ENCODE measurements at places on chromosomes 2 and 18.

DNA sequence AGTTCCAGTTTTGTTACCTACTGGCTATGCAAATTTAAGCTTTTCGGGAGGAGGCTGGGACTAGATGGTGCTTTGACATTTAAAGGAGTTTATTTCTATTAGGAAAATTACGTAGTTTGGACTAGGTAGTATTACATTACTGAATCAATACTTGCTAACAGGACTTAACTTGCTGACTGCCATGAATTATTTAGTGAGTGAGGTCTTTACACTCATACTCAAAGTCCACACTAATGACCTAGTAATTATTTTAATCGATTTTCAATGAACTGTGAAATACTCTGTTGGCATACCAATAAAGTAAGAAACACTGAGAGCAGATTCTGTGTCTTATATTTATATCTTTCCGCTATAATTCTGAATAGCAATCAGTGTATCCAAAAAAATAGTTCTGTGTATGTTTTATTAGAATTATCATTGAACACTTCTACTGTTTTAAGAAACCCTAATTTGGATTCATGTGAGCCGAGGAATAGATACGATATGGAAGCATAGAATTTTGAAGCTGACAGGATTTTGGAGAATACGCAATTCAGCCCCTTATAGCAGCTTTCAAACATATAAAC lies 55.0 kb downstream of the CHST9 start:
- DNase-seq = no peak

- no peak for DNase-seq
These were observed 7.4 kb downstream of the PPP4R3B start for GRCh38 chr2:55609938-55610578.

GRCh38 chr2:127046579-127046978 lies 60.4 kb downstream of the BIN1 start:
- no peak for DNase-seq

DNA sequence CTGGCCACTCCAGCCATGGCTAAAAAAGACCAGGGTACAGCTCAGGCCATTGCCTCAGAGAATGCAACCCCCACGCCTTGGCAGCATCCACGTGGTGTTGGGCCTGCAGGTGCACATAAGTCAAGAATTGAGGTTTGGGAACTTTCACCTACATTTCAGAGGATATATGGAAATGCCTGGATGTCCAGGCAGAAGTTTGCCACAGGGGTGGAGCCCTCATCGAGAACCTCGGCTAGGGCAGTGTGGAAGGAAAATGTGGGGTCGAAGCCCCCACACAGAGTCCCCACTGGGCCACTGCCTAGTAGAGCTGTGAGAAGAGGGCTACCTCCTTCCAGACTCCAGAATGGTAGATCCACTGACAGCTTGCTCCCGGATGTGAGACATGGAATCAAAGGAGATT lies 477.3 kb downstream of the LPIN1 start:
- no peak for DNase-seq

DNA sequence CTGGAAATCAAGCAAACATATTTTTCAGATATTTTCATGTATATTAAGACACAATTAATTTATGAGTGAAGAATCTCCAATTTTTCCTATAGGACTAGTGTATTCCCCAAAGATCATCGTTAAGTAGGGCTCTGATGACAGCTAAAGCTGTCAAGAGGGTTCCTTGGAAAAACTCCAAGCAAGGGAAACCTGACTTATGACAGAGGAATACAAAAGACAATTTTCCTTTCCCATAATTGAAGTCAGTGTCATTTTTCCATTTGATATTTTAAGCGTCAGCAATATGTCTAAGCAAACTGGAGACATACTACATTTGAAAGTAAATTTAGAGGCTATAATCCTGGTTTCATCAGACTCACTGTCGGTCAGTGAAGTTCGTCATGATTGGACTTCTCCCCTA lies 36.1 kb downstream of the RIT2 start:
- DNase-seq = no peak

DNA sequence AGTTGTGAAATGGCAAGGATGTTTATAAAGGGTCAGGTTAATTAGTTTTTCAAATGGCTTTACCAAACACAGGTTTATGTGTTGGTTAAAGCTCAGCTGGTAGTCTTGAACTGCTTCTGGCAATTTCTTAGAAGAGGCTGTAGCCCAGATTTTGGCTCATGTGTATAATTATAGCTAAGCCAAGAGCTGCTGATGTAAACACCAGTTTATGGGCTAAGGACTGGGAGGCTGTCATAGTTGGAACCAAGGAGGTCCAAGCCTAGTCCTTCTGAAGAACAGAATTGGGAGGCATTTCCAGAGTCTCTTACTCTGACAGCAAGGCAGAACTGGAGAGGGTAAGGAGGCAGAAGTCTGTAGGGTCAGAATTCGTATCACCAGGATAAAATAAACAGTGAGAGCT lies 25.4 kb downstream of the UBE2E3 start:
- peak; percentile 17 for DNase-seq

DNA sequence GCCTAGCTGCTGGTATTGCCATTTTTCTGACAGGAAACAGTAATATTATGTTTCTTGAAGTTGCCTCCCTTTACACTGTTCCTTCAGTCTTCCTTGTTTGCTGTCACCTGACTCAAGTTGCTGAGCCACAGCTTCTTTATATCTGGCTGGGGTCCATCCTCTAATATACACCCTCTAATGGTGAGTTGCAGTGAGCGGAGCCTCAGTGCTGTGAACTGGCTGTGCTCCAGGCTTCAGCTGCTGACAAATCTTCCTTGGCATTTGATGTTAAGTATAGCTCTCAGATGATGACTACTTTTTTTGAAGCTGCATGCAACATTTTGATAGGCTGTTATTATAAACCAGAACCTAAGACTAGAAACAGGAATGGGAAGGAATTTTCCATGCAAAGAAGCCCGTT lies 366.7 kb downstream of the NUP35 start:
- no peak for DNase-seq

DNA sequence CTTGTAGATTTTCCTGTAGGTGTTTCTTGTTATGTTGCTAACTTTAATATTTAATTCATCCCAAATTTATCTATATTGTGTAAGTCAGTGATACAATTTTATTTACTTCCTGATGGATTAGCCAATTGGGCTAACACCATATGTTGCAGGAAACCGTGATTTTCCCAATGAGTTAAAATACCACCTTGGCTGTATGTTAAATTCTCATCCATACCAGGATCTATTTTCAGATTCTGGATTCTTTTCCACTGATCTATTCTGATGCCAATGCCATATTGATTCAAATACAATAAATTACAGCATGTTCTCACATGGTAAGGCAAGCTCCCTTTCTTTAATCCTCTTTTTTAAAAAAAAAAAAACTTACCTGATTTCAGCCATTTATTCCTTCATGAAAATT lies 85.8 kb upstream of the DNAJC10 start:
- no peak for DNase-seq

DNA sequence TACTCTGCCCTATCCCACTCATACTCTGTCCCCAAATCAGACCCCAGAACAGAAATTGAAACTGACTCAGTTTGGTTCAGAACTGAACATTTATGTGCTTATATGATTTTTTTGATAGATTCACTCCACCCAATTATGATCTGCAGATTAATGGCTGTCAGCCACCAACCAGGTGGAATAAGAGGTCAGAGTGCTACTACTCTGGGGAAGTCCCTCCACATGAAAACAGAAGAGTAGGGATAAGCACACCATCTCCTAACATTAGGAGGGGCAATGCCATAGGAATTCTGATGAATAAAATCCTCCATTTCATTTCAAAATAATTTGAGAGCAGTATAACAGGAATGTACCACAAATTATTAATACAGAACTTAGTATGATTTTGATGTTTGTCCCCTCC lies 36.3 kb upstream of the UGP2 start:
- DNase-seq = no peak

DNA sequence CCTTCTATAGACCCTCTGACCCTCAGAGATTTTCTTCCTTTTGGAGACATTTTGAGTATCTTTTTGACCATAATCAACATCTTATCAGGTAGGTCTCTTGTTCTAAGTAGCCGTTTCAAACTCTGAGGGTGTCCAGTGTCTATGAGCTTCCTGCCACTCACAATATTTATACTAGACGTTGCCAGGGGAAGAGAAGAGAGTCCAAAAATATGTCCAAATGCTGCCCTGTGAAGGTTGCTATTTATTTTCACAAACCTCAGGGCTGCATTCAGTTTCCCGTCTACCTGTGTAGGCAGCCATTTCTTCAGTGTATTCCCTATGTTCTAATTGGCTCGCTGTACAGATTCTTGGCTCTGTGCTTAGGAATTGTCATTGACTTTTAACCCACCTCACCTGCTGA lies 986 bp upstream of the DSG1 start:
- DNase-seq = no peak

DNA sequence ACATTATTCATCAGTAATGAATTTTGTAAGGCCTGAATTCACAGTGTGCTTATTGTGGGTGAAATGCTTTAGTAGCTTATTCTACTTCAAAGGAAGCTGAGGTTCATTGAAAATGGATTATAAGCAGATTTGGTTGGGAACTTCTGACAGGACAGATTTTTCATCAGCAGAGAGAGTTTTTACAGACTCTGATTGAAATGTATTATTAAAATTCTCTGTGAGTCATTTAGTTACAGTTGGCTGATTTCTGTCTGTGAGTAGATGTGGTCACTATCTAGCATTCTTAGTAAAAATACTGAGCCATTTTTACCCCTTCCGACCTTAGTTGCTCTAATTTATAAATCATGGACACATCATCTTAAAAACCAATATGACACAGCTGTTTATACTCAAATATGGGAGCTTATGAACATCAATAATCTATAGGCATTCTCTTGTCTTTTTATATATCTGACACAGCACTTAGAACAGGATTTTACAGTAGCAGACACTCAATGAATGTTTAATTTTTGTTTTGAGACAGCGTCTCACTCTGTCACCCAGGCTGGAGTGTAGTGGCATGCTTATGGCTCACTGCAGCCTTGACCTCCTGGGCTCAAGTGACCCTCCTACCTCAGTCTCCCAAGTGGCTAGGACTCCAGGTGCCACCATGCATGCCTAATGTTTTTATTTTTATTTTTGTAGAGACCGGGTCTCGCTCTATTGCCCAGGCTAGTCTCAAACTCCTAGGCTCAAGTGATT lies 239.6 kb downstream of the BABAM2 start:
- DNase-seq = peak; percentile 60

DNA sequence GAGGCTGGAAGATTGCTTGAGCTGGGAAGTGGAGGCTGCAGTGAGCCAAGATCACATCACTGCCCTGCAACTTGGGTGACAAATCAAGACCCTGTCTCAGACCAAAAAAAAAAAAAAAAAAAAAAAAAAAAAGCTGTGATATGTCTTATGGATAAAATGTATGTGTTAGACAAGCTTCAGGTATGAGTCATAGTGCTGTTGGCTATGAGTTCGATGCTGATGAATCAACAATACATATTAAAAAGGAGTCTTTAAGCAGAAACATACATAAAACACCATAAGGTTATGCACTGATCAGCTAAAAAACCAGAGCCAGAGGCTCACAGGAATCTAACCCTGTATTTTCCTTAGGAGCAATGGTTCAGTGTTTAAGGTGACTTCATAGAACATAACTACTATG lies 332.3 kb downstream of the NCKAP5 start:
- peak; percentile 55 for DNase-seq

DNA sequence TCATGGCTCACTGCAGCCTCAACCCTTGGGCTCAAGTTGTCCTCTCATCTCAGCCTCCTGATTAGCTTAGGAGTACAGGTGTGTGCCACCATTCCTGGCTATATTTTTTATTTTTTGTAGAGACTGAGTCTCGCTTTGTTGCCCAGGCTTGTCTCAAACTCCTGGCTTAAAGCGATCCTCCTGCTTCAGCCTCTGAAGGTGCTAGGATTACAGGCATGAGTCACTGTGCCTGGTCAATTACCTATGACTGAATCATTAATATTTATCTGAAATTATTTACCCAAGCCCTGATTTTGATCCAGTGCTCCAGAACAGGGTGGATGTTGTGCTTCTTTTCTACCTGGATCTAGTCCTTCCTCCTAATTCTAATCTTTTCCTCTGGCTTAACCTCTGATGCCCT lies 87.8 kb downstream of the MAP2 start:
- DNase-seq = no peak

- DNase-seq = no peak
These were observed 52.8 kb downstream of the IKZF2 start for GRCh38 chr2:213098612-213099011.

- DNase-seq = peak; percentile 11
These were observed 15.5 kb upstream of the SPATA3 start for GRCh38 chr2:230980468-230980867.

DNA sequence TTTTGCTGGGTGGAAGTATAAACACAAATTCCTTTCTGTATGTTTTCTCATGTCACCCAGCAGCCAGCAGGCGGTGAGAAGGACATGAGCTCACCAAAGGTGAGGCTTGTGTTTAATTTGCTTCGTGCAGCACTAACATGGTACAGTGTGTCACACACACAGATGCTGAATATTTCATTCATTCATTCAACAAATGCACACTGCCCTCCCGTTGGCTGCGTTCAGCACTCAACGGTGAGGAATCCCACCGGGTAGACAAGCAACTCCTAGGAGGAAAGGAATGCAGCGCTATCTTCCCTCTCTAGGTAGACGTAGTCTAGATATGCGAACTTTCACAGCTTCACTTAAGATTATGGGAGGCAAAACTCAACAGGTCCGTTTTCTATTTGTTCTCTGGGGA lies 85.1 kb downstream of the LONRF2 start:
- DNase-seq = no peak

DNA sequence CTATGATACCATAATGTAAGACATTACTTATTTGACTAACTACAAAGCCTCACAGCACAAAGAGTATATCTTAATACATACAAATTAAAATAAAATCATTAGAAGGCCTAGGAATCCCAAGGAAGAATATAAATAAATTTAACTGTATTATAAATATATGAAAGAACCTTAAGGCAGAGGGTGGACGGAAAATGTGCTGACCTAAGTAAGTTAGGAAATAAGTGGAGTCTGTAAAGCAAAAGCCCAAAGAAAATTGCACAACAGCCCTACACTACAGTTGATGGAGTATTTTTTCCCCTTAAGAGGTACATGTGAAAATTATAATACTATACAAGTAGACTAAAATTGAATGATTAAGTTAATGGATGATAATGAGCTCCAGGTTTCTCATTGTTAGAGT lies 710.1 kb downstream of the NR4A2 start:
- DNase-seq = no peak

GRCh38 chr2:152611458-152612231 lies 105.6 kb downstream of the PRPF40A start:
- peak; percentile 74 for DNase-seq

DNA sequence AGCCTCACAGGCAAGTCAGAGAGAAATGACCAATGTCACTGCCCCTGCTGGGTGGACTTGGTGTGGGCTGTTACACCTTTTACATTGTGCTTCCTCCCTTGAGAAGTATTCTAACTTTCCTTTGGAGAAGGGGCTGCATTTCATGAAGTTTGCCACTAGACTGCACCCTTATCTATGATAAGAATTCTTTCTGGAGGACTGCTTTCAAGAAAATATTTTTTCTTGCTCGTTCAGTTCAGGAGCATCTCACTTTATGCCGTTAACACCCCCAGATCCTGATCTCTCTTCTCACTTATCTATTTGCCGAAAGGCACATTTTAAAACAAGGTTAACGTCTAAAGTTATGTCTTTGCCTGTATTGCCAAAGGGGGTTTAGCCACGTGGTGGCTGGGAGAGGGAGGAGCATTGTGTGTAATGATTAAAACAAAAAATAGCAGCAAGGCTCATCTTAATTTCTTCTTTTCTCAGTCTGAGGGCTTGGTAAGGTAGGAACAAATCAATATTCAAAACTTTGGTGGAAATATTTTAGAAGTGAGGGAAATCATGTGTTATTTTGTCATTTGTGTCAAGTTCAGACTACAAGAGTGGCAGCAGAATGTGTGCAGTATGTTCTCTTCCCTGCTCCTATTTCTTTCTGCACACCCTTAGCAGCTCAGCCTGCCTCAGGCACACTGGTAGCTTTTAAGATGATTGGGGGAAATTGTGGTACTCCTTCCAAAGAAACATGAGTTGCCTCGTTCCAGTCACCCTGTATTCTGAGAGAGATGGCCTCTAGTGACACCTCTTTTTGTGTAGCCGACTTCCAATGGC lies 1.6 kb upstream of the IGFBP5 start:
- DNase-seq = peak; percentile 57

Measured in EH (cell line).